ENCODE measurements at places on chromosomes 5 and 9.
A peak's percentile ranks its signal among the peaks of the same experiment; 100 is the strongest.

DNA sequence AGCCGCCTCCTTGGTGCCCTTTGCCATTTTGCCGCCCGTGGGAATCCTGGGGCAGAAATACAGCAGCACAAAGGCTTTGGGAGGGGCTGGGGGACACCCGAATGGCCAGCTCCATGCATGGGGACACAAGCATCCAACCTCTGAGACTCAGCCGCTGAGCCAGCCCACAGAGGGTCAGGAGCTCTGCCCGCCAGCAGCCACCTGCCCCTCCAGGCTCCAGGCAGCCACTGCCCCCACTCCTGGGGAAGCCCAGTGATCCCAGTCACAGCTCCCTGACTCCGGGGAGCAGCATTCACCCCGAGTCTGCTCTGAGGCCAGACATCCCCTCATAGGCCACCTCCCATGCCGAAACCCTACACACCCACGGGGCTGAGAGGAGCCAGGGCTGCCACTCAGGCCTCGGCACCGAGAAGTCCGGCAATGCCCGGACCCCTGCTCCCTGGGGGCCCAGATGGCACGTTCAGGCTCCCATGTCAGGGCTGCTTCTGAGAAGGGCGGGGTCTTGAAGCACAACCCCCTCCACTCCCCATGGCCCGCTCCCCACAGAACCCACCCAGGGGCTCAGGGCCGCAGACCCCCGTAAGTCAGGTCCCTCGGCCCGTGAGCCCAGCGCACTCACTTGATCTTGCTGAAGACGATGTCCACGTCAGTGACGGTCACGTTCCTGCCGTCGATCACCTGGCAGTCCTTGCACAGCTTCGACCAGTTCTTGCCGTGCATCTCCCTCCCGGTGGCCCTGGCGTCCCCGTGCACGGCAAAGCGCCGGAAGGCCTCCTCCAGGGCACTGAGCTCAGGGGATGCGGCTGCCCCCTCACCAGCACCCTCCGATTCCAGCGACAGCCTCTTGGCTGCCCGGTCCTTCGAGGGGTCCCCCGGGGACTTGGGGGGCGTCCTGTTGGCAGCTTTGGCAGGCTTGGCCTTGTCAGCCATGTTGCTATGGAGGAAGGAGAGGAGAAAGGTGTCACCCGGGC, 15.7 kb downstream of the TPPP start:
- no peak for DNase-seq

DNA sequence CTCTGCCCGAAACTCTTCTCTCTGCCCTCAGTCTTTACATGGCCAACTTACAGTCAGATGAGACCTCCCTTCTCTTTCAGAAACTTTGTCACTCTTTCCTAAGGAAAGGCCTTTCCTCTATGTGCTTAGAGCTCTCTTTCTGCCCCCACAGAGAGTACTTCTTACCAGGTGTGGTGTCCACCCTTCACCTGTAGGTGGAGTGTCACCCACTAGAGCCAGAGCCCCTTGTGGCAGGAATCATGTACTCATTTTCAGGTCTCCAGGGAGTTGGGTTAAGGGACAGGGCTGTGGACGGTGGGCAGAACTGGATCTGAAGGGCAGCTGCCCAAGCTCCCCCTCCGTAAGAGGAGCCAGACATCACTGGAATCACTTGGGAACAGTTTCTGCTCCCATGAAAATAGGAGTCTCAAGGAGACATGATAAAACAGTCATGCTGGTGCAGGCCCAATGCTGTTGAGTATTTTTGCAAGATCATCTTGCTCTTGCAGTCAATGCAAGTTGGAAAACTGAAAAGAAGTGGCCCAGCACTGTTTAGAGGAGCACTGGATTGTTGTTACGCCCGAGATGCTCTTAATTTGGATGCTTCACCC, 436.7 kb downstream of the ZSWIM6 start:
- peak; percentile 17 for DNase-seq

DNA sequence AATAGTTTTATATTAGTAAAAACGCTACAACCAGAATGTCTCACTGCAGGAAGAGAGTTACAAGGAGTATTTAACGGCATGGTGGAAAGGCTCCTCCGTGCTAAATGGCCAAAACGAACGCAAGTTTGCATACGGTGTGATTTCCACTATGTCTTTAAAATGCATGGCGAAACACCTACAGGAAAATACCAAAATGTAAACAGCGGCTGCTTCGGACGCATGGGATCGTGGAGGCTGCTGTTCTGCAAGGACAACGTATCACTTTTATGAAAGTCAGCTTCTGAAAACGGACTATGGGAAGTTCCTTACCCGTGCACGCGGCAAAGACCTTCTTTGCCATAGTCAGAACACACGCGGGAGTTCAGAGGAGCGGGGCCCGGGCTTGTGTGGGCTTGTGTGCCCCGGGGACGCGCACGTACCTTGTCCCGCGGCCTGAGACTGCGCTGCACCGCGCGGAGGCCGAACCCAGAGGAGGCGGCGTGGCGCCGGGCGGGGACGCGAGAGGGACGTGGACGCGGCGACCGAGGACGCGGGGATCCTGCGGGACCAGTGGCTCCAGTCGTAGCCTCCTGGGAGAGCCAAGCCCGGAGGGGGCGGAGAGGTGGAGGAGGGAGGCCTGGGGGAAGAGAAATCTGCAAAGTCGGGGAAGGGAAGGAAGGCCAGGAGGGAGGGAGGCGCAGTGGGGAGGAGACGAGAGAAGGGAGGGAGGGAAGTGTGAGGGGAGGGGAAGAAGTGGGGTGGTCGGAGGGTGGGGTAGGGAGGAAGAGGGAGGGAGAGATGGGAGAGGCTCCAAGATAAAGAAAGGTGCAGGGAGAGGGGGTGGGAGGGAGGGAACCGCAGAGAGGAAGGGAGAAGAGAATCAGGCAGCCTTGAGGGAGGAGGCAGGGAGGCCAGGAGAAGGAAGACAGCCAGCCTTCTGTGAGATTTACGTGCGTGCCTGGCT, at the start of gene CMBL:
TSS of gene CMBL (minus strand) at position 697 of the 943 bp plus-strand sequence. CDS start 17,140 bp downstream, outside the sequence.
- DNase-seq: peak; percentile 60

DNA sequence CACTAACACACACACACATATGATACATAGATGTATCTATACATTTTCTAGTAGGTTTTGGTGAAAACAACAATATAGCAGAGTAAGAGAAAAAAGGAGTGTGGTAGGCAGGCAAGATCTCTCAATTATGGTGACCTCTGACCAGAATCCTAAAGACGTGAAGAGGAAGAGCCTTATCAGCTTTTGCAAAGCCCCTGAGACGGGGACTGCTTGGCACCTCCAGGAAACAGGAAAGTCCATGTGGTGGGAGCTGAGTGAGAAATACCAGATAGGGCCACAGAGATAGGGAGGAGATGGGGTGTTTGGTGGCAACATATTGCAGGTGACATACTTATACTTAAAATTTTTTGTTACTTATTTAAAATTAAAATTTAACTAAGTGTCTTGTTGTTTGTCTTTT, 39.9 kb upstream of the CTXN3 start:
- no peak for DNase-seq

DNA sequence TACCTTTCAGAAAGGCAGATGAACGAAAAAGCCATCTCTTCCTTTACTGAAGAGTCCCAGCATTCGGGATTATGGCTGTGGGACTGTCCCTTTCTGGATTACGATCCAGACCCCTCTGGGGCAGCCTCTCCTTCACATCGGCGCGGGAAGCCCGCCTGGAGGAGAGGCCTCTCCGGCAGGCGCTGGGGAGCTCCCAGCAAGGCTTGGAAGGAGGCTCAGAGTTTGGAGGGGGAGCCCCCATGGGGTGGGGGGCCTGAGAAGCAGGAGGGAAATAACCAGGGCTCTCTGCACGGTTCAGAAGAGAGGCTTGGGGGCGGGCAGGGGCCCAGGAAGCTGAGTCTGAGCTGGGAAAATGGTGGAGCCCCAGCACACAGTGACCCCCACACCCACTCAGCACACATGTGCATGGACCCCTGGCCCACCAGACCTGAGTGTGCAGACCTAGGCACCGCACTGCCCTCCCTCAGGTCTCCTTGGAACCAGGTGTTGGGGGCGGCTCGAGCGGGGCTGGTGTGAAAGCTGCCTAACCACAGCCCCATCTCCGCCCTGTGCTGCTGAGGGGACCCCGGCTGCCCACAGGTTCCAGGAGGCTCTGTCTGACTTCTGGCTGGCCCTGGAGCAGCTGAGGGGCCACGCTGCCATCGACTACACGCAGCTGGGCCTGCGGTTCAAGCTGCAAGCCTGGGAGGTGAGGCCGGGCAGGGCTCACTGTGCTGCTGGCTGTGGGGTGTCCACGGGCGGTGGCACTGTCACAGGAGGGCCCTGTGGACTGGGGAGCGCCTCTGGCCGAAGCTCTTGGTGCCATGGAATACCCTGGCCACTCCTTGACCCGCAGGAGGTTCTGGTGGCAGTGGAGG, 4.5 kb downstream of the NOXA1 start:
- DNase-seq: no peak

GRCh38 chr9:108743901-108744371, 111.8 kb downstream of the ACTL7B start:
- DNase-seq: peak; percentile 65
